ENCODE measurements at places on chromosomes 7 and 10. TPM values are rescaled to one million over a fixed set of nuclear protein-coding genes. Genes with fewer than 3 reads are reported as not detected.

The C10orf53 gene
- polyA plus RNA-seq: not detected

- no peak overlapping the region for H3K4me3 ChIP-seq
- H3K27ac ChIP-seq: no peak overlapping the region
- no peaks in the 10 kb centered on the region for H3K4me1 ChIP-seq
- H3K27me3 ChIP-seq: no peaks in the 10 kb centered on the region
Observed at GRCh38 chr7:10128748-10129147, 844.9 kb upstream of the PHF14 start.

The LEP gene
- not detected for polyA plus RNA-seq

The OR2A42 gene
- not detected for polyA plus RNA-seq

The ATRNL1 gene
- polyA plus RNA-seq: not detected

- no peaks in the 10 kb centered on the region for H3K27me3 ChIP-seq
- no peaks in the 10 kb centered on the region for H3K4me1 ChIP-seq
- DNase-seq: no peak
- no peak overlapping the region for H3K27ac ChIP-seq
- no peaks in the 10 kb centered on the region for H3K36me3 ChIP-seq
Observed at GRCh38 chr10:113543107-113543955, 9.5 kb upstream of the HABP2 start.

The VIM gene
- 196 TPM for polyA plus RNA-seq

The TRIL gene
- polyA plus RNA-seq: 0.27 TPM

The NRCAM gene
- polyA plus RNA-seq: 6.8 TPM

DNA sequence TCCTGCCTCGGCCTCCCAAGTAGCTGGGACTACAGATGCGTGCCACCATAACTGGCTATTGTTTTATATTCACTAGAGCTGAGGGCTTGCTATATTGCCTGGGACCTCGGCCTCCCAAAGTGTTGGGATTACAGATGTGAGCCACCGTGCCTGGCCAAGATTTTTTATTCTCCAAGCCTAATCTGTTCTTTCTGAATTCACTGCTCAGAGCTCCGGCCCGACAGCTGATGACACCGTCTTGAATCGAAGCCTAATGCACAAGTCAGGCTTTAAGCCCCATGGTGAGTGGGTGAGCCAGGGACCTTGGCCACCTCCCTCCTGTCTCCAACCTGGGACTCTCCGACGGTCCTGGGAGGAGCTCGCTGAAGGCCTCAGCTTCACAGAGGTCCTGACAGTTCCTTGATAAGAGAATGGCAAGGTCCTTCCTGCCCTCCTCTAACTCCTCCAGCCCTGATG, 338.9 kb downstream of the WDR37 start:
- H3K36me3 ChIP-seq: no peaks in the 10 kb centered on the region
- H3K27me3 ChIP-seq: no peaks in the 10 kb centered on the region
- no peak for DNase-seq
- H3K27ac ChIP-seq: no peak overlapping the region
- H3K4me3 ChIP-seq: no peak overlapping the region

The CTTNBP2 gene
- 2.7 TPM for polyA plus RNA-seq

The RTKN2 gene
- 0.81 TPM for polyA plus RNA-seq

The BMPR1A gene
- polyA plus RNA-seq: 40.2 TPM

DNA sequence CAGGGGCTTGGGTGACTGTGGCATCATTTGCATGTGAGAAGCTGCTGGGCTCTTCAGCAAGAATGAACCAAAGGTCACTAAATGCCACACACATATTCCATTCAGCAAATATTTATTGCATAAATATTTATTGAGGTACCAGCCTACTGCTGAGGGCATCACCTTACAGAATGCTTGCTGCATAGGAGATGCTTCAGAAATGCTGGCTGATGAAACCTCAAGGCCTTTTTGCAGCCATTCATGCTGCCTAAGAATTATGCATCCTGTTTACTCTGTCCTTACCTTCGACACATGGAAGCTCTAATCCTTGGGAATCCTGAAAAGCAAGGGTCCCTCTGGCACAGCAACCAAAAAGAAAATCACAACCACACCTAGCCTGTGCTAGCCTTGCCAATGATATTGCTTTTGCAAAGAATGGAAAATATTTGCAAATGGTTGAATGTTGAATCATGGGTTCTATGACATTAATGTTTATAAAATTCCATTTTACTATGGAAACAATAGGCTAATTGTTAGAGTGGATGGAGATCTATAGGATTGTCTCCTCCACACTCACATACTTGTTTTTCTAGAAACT, 79.6 kb downstream of the PCGF5 start:
- no peak overlapping the region for H3K27ac ChIP-seq
- no peak for DNase-seq
- H3K4me1 ChIP-seq: peaks cover 6% of the 10 kb centered on the region

The GFRA1 gene
- polyA plus RNA-seq: 2.8 TPM

DNA sequence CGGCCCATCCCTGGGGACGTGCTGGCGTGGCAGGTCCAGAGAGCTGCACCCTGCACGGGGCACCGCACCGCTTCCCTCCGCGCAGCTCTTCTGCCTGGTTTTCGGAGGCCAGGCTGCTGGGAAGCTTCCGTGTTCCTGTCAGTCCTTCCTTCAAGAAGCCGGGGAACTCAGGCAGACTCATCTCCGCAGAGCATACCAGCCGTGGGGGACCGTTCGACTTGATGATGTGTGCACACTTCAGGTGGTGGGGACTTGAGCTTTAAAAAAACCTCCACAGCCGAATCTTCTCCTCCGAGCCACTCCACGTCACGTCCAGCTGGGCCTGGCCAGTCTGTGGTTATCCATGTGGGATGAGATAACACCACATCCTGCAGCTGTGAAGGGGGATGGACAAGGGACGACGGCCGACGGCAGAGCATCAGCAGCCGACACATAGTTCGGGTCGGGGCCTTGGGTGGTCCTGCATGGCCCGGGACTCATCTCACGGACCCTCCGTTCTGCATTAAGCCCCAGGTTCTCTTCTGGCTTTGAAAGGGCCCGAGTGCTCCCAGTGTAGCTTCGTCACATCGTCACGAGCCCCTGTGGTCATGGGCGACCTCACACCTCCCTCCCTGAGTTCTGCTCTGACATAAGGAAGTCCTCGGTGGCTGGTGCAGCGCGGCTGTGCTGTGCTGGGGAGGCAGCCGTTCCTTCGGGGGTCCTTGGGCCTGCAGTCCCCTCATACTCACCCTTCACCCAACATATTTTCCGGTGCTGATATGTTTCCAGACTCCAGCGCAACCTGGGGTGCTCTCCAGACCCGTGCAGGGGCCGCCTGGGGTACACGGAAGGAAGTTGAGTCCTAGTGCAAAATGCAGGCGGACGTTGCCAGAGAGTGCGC, 4.5 kb upstream of the BHLHA15 start:
- peaks cover 53% of the 10 kb centered on the region for H3K36me3 ChIP-seq
- H3K4me3 ChIP-seq: no peak overlapping the region
- no peaks in the 10 kb centered on the region for H3K27me3 ChIP-seq
- DNase-seq: no peak
- H3K27ac ChIP-seq: no peak overlapping the region

- H3K4me3 ChIP-seq: no peak overlapping the region
- no peak for DNase-seq
- H3K36me3 ChIP-seq: no peaks in the 10 kb centered on the region
- no peak overlapping the region for H3K27ac ChIP-seq
Observed at GRCh38 chr10:30736685-30737232, 107.2 kb upstream of the LYZL2 start.

DNA sequence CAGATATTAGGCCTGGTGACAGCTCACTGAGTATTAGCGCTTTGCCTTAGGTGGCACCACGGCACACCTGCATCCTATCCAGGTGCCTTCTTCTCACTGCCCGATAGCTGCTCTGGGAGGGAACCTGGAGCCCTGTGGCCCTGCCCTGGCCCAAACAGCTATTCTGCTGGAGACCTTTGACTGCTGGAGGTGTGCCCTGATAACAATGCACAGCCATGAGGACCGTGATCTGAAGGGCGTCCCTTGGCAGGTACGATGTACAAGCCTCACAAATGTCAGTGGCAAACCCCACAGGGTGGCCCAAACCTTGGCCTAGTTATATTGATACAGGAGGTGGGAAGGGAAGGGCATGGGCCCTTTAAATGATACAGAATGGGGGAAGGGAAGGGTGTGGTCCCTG, 259.5 kb downstream of the GRID1 start:
- H3K36me3 ChIP-seq: no peaks in the 10 kb centered on the region
- no peak overlapping the region for H3K4me3 ChIP-seq
- no peaks in the 10 kb centered on the region for H3K4me1 ChIP-seq
- no peak overlapping the region for H3K27ac ChIP-seq
- peak; percentile 60 for DNase-seq

- H3K4me1 ChIP-seq: no peaks in the 10 kb centered on the region
Observed at GRCh38 chr10:6101181-6101580, 12.3 kb downstream of the RBM17 start.

GRCh38 chr7:1892011-1892965, 222.2 kb downstream of the ELFN1 start:
- no peaks in the 10 kb centered on the region for H3K36me3 ChIP-seq
- DNase-seq: no peak
- no peak overlapping the region for H3K4me3 ChIP-seq
- no peaks in the 10 kb centered on the region for H3K27me3 ChIP-seq

DNA sequence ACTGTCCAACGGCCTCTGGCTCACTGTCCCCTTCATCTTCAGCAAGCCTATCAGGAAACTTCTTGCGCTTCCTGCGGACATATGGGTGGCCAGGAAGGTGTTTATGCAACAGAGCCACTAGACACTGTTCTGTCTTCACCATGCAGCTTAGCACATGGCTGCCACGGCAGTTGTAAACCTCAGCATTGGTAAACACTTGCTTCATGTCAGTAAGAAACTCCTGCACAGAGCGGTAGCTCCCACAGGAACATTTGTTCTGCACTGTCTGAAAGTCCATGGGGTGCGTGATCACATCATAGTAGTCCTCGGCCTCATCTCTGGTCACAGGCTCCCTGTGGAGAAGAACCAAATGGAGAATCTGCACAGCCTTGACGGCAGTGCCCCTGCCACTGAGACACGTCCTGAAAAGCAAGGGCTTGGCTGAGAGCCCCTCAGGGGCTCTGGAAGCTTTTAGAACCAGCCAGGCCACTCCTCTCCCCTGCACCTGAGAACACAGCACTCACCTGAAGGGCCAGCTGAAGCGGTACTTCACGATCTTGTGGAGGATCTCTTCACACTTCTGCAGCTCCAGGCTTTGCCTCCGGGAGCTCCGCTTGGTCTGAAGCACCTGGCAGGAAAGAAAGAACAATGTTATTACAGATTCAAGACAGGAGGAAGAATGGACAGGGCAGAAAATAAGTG, 8.8 kb downstream of the FZD9 start:
- H3K4me3 ChIP-seq: no peak overlapping the region
- no peak for DNase-seq
- no peaks in the 10 kb centered on the region for H3K4me1 ChIP-seq
- peaks cover 33% of the 10 kb centered on the region for H3K36me3 ChIP-seq
- no peak overlapping the region for H3K27ac ChIP-seq
- no peaks in the 10 kb centered on the region for H3K27me3 ChIP-seq

DNA sequence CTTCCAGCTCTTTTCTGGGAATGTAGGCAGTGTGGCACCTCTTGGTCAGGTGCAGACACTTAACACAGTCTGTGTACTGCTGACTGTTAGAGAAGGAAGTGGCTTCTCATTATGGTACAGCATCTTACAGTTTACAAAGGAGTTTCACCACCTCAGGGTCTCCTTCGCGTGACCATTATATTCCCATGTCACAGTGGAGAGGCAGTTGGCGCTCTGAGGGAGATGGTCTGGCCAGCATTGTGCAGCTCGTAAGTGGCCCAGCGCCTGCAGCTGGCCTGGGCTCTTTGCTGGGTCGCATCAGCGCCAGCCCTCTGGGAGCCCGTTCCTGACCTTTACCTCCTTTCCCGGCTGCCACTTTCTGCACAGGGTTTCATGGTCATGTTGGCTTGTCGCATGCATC, 15.4 kb downstream of the TSPAN15 start:
- no peak overlapping the region for H3K27ac ChIP-seq
- no peaks in the 10 kb centered on the region for H3K27me3 ChIP-seq
- no peaks in the 10 kb centered on the region for H3K36me3 ChIP-seq
- DNase-seq: no peak
- no peak overlapping the region for H3K4me3 ChIP-seq
- peaks cover 8% of the 10 kb centered on the region for H3K4me1 ChIP-seq

The EEF1AKMT2 gene
- polyA plus RNA-seq: 21.5 TPM

GRCh38 chr10:13784067-13784466, 197.3 kb downstream of the PRPF18 start:
- H3K4me1 ChIP-seq: peaks cover 2% of the 10 kb centered on the region
- no peaks in the 10 kb centered on the region for H3K27me3 ChIP-seq

DNA sequence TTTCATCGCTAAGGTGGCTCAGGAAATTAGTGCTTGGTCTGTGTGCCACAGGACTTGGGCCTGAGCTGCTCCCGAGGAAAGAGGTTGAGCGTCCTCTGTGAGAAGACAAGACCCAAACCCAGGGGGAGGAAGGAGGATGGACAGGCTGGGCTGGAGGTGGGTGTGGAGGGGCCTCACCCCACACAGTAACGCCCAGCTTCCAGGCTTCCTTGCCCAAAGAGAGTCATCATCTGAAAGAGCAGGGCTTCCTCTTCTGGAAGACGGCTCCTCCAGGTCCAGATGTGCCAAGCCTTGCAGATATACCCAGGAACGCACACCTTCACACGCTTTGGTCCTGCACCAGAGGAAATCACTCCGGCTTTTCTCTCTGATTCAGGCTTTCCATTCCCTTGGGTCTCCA, 127.8 kb upstream of the MGMT start:
- H3K4me1 ChIP-seq: no peaks in the 10 kb centered on the region
- H3K36me3 ChIP-seq: no peaks in the 10 kb centered on the region
- no peak overlapping the region for H3K4me3 ChIP-seq
- DNase-seq: no peak

DNA sequence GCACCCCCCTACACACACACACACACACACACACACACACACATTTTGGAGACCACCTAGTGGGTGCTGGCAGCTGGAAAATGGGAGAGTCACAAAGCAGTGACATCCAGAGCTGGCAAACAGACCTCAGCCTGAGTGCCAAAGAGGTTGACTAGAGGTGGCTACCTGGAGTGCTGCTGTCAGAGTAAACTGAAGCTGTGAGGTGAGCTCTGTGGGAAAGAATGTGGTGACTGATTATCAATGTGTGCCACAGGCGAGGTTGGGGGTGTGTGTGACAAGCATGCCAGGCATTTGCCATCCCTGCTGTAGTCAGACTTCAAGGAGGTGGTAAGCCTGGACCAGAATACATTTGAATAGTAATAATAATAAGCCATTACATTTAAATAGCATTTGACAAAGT, 120.6 kb downstream of the SLIT1 start:
- H3K4me1 ChIP-seq: no peaks in the 10 kb centered on the region
- H3K27ac ChIP-seq: no peak overlapping the region
- H3K36me3 ChIP-seq: no peaks in the 10 kb centered on the region

The MOGAT3 gene
- polyA plus RNA-seq: 69.3 TPM

The AKR1C4 gene
- 2.0 TPM for polyA plus RNA-seq

- no peak overlapping the region for H3K4me3 ChIP-seq
- H3K4me1 ChIP-seq: no peaks in the 10 kb centered on the region
- no peak for DNase-seq
- no peaks in the 10 kb centered on the region for H3K36me3 ChIP-seq
Observed at GRCh38 chr10:2202401-2202800, 465.1 kb upstream of the ADARB2 start.

The NAPEPLD gene
- polyA plus RNA-seq: 62.0 TPM

The KMT2E gene
- polyA plus RNA-seq: 20.0 TPM

The NPY4R2 gene
- polyA plus RNA-seq: 0.49 TPM

DNA sequence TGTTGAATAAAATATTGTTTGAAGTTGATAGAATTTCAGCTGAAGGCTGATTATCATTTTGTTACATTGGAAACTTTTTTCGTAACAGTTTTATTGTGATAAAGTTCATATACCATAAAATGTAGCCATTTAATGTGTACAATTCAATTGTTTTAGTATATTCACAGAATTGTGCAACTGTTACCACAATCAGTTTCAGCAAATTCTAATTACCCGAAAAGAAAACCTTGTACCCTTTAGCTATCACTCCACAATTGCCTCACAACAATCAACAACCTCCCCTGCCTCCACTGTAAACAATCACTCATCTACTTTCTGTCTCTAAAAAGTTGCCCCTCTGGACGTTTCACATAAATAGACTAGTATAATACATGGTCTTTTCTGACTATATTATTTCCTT, 179.7 kb upstream of the BET1 start:
- H3K27me3 ChIP-seq: no peaks in the 10 kb centered on the region
- H3K4me3 ChIP-seq: no peak overlapping the region
- H3K27ac ChIP-seq: no peak overlapping the region
- no peaks in the 10 kb centered on the region for H3K36me3 ChIP-seq
